ENCODE measurements at places on chromosomes 3 and 15.

DNA sequence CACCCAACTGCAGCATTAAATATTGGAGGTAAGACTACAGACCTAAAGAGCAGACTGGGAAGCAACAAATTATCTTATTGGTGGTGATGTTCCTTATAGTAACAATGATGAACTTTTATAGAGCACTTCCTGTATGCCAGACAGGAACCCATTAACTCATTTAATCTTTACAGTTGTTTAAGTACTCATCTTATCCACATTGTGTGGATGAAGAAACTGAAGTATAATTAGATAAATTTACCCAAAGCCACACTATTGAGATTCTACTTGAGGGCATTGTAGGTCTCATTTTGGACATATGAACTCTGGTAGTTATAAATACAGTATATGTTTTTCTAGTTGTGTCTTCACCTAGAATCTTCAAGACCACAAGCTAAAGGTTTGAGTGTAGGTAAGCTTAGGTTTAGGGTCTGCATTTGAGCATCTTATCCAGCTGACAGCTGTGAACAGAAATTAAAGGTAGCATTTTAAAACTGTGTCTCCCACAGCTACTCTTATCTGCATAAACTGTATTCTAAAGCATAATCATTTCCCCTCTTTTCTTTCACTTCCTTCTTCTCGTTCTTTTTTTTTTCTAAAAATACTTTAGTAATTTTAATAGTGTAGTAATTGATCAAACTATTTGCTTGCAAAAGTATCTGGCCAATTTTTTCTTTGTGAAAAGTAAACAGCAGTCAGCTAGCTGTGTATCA, 138.2 kb downstream of the UBE2E2 start:
- no peak for DNase-seq

DNA sequence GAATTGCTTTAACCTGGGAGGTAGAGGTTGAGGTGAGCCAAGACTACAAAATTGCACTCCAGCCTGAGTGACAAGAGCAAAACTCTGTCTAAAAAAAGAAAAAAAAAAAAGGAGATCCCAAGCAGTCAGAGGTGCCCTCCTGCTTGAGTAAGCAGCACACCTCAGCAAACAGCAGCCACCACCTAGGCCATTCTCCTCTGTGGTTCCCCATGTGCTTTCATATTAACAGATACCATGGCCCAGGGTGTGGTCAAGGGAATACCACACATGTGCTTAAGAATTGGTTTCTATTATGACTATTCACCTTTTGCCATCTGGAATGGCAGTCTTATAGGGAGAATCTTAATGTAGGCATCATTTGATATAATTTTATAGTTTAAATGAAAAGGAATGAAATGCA, 24.7 kb upstream of the CSPG5 start:
- no peak for DNase-seq

DNA sequence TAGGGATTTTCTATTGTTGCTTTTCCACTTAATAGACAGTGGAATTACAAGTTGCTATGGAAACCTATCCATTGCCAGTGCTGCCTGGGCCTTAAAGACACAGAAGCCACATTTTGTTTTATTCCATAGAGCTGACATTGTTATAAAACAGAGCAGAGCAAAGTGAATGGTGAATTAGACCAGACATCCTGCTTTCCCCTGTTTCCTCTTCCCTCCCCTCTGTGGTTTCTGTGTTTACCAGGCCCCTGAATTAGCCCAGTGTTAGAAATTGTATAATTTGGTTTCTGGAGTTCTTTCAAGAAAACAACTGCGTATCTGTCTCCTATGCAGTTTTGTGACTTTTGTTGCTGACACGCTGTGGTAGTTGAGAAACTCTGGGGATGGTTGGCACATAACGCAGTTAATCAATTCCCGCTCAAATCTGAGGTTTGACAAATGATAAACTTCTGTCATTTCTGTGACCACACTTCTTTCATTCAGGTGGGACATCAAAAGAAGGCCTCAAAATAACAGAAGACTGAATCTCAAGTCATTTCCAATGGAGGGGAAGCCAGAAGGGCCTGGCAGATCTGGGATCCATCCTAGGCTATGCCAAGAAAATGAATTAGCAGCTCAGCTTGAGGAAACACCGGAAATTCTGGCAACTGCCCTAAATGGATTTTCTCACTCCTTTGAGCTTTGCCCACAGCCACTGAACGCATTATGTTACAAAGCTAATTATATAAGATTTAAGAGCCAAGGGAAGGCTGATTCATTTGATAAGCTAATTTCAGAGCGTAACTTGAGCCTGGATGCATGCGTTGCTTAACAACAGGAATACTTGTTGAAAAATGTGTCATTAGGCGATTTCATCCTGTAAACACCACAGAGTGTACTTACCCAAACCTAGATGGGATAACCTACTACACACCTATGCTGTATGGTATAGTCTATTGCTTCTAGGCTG, 46.9 kb downstream of the NR1D2 start:
- peak; percentile 9 for DNase-seq

GRCh38 chr15:74807282-74807681, 5.4 kb upstream of the LMAN1L start:
- no peak for DNase-seq

GRCh38 chr3:16511681-16512434, 1.6 kb downstream of the RFTN1 start:
- DNase-seq: no peak

- no peak for DNase-seq
Measured at GRCh38 chr3:177522051-177522450, 324.8 kb upstream of the TBL1XR1 start.

GRCh38 chr3:52403955-52404354, 40.9 kb downstream of the SEMA3G start:
- DNase-seq: no peak

- no peak for DNase-seq
Measured at GRCh38 chr15:82856397-82857170, 47.2 kb downstream of the WHAMM start.

DNA sequence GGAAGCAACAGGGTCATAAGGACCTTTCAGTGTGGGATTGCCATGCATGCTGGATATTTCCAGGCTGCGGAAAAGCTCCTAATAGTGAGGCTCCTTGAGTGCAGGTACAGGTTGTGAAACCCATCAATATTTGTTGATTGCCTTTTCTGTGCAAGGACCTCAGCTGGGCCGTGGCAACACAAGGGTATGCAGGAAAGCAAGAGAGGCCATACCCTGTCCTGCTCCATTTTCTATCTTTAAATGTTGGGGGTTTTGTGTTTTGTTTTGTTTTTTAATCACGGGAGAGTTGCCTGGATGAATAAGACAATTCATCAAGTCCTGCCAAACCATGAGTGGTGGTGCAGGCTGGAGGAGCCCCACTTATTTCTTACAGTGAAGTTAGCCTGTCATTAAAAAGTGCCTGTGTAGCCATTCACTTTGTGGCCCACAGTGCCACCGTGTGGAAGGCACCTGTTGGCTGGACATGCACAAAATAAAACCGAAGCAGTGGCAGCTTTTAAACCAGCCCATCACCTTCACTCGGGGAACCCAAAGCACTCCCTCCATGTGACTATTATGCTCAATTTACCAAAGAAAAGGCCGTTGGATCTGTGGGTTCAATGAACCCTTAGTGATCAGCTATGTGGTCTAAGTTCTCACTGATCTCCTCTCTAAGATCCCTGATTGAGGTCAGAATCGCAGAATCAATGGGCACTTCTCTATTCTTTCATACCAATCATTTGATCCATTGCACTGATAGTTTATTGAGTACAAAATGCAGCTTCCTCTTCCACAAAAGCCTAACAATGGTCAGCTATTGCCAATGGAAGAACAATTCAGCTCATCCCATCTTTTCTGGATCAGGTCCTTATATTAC, 42.2 kb downstream of the CLDN18 start:
- DNase-seq: no peak

DNA sequence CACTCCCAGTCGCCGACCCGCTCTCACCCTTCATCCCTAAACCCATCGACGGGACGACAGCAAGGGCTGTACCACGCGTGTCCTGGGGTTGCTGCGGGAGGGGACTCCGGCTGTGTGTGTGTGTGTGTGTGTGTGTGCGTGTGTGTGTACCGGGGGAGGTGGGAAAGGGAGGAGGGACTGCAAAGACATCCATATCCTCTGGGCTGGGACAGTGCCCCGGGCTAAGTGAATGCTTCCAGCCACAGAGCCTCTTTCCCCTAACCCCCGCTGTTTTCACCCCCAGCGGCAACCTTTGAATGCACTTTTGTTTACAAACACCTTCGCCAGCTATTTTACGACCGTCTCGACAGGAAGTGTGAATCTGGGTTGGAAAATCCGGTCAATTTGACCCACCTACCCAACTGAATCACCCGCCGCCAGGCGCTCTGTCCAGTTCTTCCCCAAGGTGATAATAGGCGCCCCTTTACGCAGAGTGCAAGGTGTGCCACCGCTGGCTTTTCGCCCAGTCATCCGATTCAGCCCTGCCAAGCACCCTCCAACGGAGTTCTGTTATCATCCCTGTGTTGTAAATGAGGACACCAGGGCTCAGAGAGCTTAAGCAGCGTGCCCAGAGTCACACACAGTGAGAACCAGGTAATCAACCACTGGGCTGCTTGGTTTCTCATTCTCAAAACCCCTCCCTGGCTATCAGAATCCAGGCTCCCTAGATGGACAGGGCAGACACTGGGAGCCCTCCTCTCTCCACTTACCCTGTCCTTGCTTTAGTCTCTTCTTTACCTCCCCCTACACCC, 739 bp upstream of the AMOTL2 start:
- no peak for DNase-seq

DNA sequence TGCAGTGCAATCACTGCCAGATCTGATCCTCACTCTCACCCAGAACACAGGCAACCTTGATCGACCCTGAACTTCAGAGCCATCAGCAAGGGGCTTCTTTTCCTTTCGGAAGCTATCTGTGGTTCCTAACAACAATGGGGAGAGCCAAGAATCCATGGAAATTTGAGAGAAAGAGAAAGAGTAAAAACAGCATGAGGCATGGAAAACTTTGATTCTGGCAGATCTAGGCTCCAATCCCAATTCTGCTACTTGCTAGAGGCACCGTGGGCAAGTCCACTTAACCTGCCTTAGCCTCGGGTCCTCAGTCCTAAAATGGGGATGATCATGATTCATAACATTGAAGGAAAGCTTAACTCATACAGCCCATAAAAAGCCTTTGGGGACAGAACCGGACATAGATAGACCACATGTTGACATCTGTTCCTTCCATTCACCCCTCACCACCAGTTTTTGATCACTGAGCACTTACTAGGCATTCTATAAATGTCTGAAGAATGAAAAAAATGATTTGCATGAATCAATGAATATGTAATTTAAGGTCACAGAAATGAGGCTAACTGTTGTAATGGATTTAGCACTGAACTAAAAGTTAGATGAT, 605.7 kb upstream of the CFAP20DC start:
- no peak for DNase-seq

DNA sequence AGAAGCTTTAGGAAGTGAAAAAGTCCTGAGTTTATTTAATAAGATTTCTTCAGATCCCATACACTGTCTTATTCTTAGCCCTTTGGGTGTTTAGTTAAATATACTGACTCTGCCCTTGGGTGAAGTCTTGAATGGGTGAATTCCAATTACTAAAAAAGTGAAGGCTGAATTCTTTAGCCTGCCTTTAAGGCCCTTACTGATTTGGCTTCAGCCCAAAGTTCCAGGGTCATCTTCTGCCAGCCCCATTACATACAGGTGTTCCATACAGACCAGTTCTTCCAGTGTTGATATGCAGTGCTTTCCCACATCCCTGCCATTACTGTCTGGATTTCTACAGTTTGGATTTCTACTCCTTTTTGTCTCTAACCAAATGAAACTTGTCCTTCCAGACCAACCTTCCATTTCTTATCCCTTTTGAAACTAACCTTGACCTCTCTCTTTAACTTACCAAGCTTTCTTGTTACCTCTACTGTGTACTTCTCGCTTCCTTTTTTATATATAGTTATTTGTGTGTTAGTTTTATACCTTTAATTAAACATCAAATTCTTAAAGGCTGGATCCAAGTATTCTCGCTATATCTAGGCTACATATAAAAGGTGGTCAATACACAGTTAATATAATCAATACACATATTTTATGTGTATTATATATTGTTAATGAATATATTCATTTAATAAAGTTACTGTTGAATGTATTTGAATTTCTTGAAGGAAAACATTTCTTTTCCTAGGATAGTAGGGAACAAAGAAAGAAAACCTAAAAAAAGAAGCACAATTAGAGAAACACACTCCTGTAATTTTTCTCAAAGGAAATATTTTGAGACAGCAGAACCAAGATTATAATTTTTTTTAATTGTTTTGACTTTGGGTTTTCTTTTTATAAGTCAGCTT, 15.0 kb downstream of the MBNL1 start:
- no peak for DNase-seq

GRCh38 chr3:179037351-179037750, 34.3 kb downstream of the ZMAT3 start:
- DNase-seq: no peak

- no peak for DNase-seq
Measured at GRCh38 chr3:151283387-151283786, 5.0 kb upstream of the P2RY14 start.

GRCh38 chr15:31328969-31329639, 2.5 kb downstream of the KLF13 start:
- DNase-seq: no peak

GRCh38 chr3:11072631-11073030, 80.1 kb downstream of the SLC6A1 start:
- DNase-seq: no peak

DNA sequence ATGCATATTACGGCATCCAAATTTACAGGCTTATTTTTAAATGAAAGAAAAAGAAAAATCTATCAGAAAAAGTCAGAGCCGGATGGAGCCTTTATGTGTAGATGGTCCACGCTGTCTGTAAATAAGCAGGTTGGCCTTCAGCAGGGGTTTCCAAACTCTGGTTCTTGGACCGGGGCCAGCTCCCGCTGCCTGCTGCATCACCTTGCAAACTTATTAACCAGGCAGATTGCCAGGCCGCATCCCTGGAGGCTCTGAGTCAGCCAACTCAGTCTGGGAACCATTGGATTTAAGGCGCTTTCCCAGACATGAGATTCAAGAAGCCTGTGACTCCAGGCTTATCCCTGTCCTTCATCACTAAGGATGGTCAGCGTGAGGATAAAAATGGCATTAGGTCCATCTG, 212.4 kb downstream of the OPA1 start:
- DNase-seq: peak; percentile 17

DNA sequence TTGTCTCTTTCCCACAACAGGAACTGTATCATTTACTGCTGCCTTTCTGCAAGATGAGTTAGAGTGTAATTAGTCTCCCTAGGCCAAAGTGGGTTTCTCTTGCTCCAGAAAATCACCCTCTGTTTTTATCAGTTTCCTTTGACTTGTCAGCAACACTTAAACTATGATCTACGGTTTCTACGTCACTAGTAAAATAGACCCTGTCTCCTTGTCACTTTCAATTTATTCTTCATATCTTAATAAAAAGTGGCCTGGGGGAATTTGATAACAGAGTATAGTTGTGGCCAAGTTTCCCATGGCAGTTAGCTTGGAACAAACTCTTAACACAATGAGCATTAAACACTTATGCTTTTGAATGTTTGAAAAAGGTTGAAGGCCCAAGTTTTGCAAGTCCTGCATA, 79.6 kb downstream of the CGNL1 start:
- no peak for DNase-seq

- DNase-seq: no peak
Measured at GRCh38 chr3:63911509-63911872, 692 bp downstream of the SCAANT1 start.

GRCh38 chr3:4850211-4850927, 128.9 kb upstream of the BHLHE40 start:
- no peak for DNase-seq
